Endothelial cell (in vitro differentiated cells): ENCODE measurements at places on chromosomes 7 and 10.

GRCh38 chr10:97207756-97208346 lies 22.1 kb upstream of the SLIT1 start:
- no peak for DNase-seq

GRCh38 chr10:86186633-86187032 lies 180.0 kb downstream of the GRID1 start:
- no peak for DNase-seq

DNA sequence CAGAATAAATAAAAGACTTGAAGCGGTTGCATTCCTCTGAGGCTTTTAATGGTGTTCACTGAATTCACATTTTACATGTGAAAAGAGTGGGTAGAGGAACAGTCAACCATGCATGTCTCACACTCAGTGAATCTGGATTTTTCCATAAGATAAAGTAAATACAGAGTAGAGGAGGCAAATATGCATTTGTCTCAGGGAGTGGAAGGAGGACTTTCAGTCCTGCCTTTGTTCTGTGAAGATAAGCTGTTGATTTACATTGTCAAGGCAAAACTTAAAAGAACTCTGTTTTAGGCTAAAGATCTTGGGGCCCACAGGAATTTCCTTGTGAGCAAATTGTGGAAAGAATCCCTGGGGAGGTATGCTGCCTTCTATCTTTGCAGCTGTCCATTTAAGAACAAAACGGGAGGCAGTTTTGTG lies 825.3 kb upstream of the MBL2 start:
- DNase-seq, result no peak

- DNase-seq, result no peak
Observed at GRCh38 chr10:73166972-73167371, 836 bp downstream of the ECD start.

DNA sequence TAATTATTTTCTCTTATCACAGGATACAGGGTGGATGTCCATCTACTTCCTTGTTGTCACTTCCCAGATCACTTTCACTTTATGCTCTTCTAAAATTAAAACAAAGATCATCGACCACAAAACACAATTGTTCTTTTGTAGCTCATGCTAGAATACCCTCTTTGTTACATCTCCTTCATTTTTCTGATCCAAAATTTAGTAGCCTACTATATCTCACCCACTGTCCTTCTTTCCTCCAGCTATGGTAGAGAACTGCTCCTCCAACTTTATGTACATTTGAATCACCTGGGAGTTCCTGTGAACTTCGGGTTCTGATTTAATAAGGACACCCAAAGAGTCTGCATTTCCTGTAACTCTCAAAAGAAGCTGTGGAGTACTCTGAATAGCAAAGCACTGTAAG lies 1.2 kb upstream of the AHR start:
- no peak for DNase-seq

DNA sequence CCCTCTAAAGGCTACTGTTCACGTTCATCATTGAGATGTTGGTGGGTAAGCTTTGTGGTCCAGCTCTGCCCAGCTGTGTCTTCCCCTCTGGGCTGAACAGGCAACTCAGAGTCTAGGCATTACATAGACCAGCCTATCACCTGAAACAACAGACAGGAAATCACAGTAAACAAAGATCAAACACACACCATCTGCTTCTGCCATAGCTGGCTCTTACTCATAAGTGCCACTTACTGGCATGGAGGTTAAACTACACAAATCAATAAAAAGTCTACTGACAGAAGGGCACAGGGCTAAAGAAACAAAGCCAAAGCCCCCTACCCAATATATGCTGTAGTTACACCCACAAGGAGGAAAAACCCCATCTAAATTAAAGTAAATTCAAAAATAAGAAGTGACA lies 35.0 kb downstream of the SEPTIN14 start:
- DNase-seq, result no peak

GRCh38 chr7:142716596-142716995 lies 32.7 kb upstream of the PRSS1 start:
- DNase-seq, result no peak

DNA sequence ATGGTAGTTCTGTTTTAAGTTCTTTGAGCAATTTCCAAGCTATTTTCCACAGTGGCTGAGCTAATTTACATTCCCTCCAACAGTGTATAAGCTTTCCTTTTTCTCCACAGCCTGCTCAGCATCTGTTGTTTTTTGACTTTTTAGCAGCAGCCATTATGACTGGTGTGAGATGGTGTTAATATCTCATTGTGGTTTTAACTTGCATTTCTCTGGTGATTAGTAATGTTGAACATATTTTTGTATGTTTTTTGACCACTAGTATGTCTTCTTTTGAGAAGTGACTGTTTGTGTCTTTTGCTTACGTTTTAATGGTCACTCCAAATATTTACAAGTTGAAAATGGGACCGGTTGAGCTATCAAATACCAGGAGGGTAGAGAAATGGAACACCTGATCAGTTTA lies 20.4 kb downstream of the GNG11 start:
- DNase-seq, result no peak

DNA sequence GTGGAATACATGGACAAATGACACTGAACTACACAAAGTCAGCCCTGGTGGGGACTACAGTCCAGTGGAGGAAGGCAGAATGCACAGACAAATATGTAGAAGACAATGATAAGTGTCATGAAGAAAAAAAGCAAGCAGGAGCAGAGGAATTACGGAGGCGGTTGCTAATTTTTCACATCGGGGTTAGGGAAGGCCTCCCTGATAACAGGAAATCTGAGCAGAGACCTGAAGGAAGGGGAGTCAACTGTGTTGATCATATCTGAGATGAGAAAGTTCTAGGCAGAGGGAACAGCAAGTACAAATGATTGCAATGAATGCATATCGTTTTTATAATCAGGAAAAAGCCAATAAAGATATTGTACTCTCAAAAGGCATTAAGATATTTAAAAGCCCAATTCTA lies 14.0 kb downstream of the KIAA1549 start:
- no peak for DNase-seq

GRCh38 chr7:15234431-15234830 lies 327.4 kb downstream of the AGMO start:
- DNase-seq, result no peak

- no peak for DNase-seq
Observed at GRCh38 chr7:80253653-80254052, 119.0 kb downstream of the GNAI1 start.

DNA sequence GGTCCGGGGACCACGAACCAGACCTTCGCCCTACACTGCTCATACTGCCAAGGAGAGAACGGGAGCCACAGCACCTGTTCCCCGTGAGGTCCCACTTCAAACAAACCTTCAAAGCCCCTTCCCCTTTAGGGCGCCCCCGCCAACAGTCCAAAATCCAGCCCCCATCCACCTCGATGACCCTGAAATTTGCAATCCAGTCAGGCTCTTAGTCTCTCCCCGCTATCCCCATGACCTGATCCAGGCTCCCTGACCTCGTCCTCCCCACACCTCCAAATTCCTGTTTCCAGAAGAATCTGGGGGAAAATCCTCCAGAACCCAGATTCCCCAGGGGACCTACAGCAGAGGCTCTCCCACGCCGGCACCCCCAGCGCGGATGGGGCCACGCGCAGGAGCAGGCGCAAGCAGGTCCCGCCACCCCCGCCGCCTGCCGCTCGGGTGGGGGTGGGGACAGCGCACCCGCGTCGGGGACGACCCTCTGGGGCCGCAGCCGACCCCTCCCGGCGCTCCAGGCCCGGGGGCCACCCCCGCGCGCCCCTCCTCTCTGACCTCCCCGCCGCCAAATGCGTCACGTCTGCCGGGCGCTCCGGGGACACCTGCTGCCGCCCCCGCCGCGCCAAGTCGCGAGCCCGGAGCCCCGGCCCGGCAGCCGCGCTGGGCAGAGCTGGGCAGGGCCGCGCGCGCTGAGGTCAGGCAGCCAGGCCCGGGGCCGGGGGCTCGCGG lies 753 bp downstream of the CAMK2B start:
- no peak for DNase-seq

DNA sequence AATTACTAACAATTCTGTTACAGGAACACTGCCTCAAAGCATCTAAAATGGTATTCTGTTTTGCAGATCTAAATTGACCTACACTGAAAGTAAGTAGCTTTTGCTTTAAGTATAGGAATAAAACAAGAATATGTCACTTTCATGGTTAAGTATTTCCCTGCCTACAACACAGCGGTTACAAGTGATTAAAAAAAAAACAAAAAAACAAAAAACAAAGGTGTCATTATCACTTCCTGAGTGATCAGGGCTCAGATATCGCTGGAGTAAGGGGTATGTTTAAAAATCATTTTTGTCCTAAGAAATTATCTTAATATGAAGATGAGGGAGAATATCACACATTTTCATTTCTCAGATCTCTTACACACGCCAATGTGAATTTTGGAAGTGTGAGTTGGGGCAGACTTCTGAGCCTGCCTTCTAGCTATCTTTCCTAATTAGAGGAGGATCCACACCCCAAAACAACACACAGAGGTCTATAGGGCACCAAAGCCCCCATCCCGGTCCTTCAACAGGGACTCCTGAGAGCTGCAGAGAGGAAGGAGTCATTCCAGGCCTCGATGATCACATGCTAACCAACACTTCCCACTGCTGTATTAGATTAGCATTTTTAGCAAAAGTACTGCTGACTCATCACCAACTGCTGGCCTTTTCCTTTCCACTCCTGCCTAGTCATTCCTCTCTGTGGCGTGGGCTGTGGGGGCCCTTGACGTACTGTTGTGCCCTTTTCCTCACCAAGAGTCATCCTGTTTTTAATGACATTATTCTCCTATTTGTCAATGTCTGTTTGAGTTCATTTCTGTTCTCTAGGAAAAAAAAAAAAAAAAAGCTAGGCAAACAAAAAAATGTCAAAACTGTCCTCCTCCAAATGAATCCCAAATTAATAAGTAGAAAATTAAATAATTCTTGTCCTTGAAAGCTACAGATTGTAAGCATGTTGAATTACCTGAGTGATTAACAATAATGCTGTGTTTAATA lies 31.2 kb downstream of the PRTFDC1 start:
- DNase-seq, result no peak

DNA sequence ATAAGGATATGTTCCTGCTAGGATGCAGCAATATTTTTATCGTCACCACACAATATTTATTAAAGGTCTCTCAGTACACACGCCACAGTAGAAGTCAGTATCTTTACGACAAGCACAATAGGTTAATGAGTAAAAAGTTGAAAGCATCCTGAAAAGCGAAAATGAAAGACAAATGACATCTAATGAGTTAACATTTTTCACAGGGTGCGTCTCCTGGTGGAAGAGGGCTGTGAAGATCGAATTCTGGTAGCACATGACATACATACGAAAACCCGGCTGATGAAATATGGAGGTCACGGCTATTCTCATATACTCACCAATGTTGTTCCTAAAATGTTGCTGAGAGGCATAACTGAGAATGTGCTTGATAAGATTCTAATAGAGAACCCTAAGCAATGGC lies 10.8 kb downstream of the C1QL3 start:
- DNase-seq, result no peak

GRCh38 chr10:19168584-19168983 lies 120.0 kb downstream of the MALRD1 start:
- peak; percentile 29 for DNase-seq

DNA sequence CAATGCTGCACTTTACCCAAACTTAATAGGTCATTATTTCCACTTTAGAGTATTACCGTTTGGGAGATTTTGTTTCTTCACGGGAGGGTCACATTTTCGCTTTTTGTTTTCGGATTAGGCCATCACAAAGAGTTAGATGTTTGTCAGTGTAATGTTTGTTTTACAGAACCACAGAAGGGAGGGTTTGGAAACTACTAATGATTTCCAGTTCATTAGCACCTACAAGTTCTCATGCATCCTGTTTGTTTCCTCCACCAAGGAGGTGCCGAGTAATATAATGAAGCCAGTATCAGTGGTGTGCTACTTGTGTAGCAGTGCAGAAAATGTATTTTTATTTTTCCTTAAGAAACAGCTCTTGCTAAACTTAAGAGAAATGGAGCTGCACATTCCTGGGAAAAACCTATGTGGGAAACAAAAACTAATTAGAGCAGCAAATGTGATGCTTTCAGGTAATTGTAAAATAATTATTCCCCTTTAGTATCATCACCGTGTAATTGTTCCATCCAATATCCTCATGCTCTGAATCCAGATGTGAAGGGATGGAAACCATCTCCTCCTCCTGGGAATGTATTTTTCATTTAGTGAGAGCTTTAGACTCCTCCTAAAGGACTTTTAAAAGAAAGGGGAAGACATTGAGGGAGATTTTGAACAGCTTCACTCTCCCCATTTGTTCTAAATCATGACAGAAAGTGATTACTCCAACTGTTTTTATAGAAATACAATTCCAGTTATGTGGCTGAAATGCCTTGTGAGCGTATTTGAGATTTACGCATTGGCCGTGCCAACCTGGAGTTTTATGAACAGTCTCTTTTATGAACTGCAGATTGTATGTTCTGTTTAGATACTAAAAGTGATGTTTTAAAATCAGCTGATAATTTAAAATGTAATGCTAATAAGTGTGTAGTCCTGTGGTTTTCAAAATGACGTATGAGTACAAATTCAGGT lies 5.6 kb downstream of the CELF2 start:
- DNase-seq, result no peak

- DNase-seq, result no peak
Observed at GRCh38 chr10:14349081-14349480, 18.4 kb upstream of the FRMD4A start.

- no peak for DNase-seq
Observed at GRCh38 chr10:49286686-49287085, 12.3 kb upstream of the C10orf71 start.

DNA sequence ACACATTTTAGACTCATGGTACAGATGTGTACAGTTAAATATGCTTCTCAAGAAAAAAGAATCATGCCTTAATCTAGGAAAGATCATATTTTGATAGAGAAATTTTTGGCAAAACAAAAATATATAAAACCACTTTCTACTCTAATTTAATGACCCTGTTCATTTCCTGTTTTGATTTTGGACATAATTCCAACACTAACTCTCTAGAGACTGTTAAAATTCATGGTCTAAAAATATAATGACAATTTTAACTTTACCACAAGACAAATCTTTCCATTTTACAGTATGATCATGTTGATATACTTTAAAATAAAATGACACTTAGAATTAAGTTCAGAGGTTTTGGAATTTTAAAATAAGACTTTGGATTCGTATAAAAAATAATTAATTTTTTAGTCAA lies 45.2 kb downstream of the PRKG1 start:
- no peak for DNase-seq

- no peak for DNase-seq
Observed at GRCh38 chr10:124267231-124267885, 151.4 kb downstream of the OAT start.

DNA sequence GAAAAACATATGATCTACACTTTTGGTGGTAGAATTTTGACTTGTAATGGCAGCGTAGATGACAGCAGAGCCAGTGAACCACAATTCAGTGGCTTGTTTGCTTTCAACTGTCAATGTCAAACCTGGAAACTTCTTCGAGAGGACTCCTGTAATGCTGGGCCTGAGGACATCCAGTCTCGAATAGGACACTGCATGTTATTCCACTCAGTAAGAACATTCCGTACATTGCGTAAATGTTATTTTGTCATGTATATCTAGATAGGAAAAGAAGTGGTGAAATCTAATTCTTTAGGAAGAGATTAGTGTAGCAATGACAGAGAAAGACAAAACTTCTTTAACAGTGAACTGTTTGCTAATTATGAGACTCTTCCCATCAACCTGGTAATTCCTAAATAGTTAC lies 112.9 kb downstream of the PODXL start:
- DNase-seq, result no peak

- DNase-seq, result no peak
Observed at GRCh38 chr10:75817198-75817597, 385.8 kb downstream of the LRMDA start.

- DNase-seq, result no peak
Observed at GRCh38 chr10:123327896-123328295, 173.7 kb downstream of the BUB3 start.

GRCh38 chr10:7563770-7564169 lies 103.0 kb downstream of the ITIH5 start:
- DNase-seq, result no peak

GRCh38 chr7:32891043-32891799 lies at the start of gene KBTBD2:
Gene KBTBD2 (minus strand): TSS chr7:32891760. CDS start chr7:32879604, 12,156 bp downstream.
- peak; percentile 89 for DNase-seq
